ENCODE measurements at places on chromosomes 11 and 22.

GRCh38 chr11:70644343-70645060, 246.2 kb downstream of the CTTN start:
- no peak for DNase-seq

DNA sequence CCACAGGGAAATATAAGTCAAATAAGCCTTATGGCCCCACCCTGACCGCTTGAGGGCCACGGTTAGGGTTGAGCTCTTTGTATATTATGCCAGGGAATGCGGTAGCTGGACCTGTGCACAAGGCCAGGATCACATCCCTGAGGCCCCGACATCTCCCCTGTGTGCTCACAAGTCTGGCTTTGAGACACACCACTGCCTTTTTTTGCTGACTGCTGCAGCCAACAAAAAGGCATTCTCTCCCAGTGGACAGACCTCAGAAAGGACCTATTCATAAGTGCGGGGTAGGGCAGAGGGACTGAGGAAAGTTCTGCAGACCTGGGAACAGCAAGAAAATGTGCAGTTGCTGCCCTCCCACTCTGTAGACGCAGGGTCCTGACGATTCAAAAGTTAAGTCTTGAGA, 3.4 kb upstream of the SIDT2 start:
- DNase-seq, result no peak

DNA sequence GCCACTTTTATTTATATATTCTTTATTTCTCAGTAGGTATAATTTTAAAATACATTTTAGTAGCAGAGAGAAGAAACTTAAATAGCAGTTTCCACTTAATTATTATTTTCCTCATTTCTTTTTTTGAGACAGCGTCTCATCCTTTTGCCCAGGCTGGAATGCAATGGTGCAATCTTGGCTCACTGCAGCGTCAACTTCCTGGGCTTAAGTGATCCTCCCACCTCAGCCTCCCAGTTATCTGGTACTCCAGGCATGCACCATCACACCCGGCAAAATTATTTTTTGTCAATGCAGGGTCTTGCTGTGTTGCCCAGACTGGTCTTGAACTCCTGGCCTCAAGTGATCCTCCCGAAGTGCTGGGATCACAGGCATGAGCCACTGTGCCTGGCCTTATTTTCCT, 38.3 kb downstream of the ATG13 start:
- no peak for DNase-seq

DNA sequence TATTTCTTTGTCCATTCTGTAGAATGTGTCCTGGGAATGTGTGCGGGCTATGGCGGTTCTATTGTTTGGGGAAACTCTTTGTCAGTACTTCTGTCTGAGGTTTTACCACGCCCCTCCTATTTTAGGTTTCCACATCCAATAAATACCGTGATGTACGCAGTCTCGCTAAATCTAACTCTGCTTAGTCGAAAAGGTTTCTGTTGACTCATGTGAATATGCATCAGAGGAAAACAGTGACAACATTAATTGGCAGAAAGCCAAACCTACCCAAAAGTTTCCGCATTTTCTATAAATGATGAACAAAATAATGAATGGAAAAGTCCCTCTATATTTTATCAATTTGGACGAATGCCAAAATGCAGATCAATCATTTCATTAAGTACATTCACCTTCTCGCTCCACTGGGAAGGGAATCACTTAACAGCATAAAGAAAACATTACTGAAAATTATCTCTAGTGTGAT, 143.4 kb downstream of the MAML2 start:
- DNase-seq, result no peak

- DNase-seq, result no peak
Measured at GRCh38 chr11:100072131-100072530, 615.0 kb upstream of the ARHGAP42 start.

GRCh38 chr11:14636119-14636518, 7.5 kb upstream of the PDE3B start:
- DNase-seq, result no peak

- DNase-seq, result no peak
Measured at GRCh38 chr11:134330611-134331353, 1.0 kb upstream of the GLB1L2 start.

- no peak for DNase-seq
Measured at GRCh38 chr11:118621784-118622375, 14.5 kb downstream of the PHLDB1 start.

DNA sequence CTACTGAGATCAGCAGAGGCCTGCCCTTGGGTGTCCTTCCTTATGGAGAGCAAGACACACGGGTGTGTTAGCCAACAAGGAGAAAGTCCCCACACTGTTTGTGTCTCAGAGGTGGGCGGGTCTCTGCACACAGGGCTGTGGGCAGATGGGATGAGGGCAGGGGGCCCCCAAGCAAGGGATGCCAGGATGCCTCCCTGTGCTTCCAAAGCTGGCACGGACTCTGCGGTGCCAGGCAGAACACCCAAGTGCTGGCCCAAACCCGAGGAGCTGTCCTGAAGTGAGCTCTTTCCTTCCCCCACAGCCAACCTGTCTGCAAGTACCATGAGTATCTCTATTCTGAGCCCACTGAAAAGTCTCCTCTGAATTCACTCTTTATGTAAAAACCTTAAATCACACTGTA, 273.3 kb downstream of the CTTN start:
- no peak for DNase-seq

GRCh38 chr11:119172513-119172912, 4.0 kb downstream of the NLRX1 start:
- DNase-seq, result no peak

DNA sequence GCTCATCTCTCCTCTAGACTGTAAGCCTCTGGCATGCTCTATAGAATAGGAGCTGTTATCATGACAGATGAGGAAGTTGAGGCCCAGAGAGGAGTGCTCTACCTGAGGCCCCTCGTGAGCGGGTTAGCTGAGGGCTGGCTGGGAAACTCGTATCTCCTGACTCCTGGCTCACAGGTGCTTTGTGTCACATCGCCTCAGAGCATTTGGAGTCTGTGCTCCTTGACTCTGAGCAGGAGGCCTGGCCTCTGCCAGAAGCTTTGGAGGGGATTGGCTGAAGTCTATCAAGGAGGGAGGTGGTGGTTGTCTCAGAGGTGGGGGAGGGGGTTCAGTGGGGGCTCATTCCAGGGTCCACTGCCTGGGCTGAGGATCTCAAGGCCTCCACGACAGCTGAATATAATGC, 7.4 kb downstream of the KCNC1 start:
- no peak for DNase-seq

- DNase-seq, result no peak
Measured at GRCh38 chr22:41808400-41808799, 7.9 kb downstream of the CCDC134 start.
